Right ventricle myocardium inferior (tissue), 1 donor: ENCODE measurements at places on chromosomes 3 and 15. TPM values are rescaled to one million over a fixed set of nuclear protein-coding genes. Genes with fewer than 3 reads are reported as not detected.

Gene FOXL2NB
- not detected for total RNA-seq

Gene GP9
- total RNA-seq = not detected

Gene HGD
- total RNA-seq = not detected

Gene GOLGA6D
- total RNA-seq = not detected

Gene MORC1
- not detected for total RNA-seq

Gene SERPINI1
- 4.6 TPM for total RNA-seq

Gene TRAT1
- total RNA-seq = not detected
